D721Med (cell line): ENCODE measurements at places on chromosomes 3 and 15.

DNA sequence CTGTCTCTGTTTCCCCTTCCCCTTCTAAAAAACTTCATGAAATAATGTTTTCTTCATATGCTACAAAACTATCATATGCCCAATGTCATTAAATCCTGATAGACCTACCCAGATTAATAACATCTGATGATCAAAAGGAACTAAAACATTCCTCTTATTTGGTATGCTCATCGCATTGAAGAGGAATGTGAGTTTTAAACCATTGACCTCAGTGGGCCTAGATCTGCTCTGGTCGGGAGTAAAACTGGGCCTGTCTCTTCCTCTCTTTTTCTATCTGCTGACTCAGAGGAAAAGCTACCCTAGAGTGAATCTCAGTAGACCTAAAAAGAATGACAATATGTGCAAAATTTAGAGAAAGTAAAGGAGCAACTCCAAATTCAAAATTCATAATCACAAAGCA, 275.8 kb downstream of the SATB1 start:
- DNase-seq = no peak

GRCh38 chr3:194967151-194968117, 281.8 kb downstream of the FAM43A start:
- DNase-seq = no peak

GRCh38 chr3:22730701-22731100, 472.4 kb upstream of the UBE2E2 start:
- DNase-seq = no peak

DNA sequence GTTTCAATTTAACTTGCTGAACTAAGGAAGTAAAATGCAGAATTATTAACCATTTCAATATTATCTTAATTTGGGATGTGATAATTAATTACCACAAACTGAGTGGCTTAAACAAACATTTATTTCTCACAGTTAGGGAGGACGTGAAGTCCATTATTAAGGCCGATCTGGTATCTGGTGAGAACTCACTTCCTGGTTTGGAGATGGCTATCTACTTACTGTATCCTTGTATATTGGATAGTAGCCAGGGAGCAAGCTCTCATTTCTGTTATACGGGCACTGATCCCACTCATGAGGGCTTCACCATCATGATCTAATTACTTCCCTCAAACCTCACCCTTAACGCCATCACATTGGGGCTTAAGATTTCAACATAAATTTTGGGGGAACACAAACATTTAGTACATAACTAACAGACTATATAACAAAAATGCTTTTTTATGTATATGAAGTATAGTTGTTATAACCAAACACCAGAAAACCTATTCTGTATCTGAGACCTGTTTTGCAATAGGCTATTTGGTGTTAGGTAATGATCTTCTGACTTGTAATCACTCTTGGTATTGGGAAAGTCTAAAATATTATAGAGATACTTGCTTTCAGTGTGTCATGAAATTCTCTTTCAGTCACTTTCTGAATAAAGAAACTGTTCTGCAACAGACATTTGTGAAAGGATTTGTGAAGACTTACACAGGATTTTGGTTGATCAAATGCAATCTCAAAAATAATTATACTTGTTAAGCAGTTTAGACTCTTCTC, 4.7 kb upstream of the KPNA4 start:
- no peak for DNase-seq

DNA sequence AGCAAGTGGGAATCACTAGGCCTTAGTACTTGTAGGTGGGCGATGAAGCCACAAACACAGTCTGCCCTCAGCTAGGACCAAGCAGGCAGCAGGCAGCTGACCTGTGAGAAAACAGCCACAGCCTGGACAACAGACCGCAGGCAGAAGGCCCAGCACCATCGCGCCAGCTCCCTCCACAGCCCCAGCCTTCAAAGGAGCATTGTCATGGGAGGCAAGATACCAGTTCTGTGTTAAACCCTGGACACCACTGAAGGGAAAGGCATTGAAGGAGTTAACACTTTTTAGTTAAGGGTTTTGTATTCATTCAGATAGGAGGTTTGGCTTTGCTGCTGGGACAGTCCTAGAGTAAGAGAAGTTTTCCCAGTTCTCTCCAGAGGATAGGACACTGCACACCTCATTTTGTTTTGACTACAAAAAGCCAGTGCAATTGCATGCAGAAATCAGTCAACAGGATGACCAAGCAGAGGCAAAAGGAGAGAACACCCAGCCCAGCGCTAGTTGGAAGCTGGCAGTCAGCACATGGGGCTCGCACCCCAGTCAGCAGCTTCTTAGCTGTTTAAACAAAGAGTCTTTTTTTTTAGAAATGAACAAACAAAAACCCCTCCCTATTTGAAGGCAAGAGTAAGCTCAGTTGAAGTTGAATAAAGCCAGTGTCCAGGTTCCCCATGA, 286.1 kb upstream of the TPM1 start:
- no peak for DNase-seq

DNA sequence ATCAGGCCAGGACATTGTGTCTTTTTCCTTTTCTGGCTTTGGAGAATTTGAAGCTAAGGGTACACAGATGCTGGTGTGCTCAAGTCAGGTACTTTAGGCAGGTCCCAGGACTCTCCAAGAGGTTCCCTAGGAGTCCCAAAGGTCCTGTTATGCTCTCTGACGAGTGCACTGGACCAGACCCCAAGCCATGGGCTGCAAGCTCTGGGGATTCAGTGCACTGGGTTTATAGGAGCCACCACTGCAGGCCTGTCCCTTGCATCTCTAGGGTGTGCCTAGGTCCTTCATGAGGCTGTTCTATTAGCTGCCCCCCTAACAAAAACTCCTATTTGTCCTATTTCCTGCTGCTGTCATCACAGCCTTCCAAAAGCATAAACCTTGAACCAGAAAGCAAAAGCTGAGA, 31.9 kb upstream of the BFSP2 start:
- no peak for DNase-seq

DNA sequence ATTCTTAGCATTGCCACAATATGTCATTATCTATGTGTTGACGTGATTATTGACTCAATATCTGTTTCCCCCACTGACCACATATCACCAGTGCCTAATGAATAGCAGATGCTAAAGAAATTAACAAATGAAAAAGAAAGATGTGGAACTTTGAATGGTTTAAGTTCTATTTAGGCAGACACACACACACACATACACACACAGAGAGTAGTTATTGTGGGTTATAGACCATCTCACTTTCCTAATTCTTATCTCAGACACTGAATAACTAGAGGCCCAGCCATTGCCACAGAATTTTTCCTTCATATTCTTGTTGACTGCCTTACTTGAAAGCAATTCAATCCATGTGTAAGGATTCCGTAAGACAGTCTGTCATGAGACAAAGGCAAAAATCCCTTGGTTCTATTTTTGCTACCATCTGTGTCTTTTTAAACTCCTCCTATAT, 61.9 kb upstream of the PHLDB2 start:
- no peak for DNase-seq

GRCh38 chr15:75523011-75523410, 56.1 kb downstream of the PTPN9 start:
- DNase-seq = no peak

- no peak for DNase-seq
Observed at GRCh38 chr3:16824081-16824696, 60.6 kb upstream of the PLCL2 start.

DNA sequence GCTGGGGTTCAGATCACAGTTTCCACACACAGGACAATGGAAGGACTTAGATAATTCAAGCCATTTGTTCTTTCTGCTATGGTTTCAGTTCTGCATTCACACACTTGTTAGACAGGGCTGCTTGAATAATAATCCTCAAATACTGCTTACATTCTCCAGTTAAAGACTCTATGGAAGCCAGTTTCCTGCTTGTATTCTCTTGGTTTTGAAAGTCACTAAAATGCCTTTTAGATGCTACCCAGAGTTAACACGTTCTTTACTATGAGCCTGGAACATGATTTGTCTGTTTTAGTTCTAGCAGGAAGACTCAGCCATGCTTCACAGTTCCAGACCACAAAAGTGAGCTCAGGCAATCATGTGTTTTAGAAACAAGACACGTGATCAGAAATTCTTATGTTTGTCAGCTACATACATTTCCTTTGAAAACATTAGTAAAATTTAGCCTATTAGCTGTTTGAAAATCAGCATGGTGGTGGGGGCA, 152.4 kb downstream of the LEKR1 start:
- no peak for DNase-seq

DNA sequence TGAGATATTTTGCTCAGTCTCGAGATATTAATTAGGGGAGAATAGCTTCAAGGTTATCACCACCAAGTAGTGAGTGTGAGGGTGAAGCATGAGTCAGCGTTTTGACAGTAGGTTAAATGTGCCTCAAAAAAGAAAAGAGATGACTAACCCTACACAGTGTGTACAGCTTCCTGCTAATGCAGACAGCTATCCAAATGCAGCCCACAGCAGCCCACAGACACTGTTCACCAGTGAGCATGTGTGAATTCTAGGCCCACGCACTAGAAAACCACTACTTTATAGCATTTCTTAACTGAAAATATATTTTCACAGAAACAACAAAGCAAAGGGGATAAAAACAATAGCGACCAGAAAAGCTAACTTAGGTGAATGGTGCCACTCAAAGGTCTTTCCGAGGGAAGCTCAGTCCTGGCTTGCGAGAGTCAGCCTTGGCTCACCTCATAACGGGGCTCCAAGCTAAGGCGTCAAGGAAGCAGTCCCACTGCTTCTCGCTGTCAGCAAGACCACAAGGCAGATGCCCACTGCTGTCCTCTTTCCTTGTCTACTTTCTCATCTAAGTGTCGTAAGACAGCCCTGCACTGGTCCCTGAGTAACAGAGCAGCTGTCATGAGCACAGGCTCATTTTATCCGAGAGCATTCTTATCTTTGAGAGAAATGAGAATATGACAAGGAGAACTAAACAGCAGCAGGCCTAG, 47.6 kb downstream of the TXNRD3 start:
- no peak for DNase-seq

DNA sequence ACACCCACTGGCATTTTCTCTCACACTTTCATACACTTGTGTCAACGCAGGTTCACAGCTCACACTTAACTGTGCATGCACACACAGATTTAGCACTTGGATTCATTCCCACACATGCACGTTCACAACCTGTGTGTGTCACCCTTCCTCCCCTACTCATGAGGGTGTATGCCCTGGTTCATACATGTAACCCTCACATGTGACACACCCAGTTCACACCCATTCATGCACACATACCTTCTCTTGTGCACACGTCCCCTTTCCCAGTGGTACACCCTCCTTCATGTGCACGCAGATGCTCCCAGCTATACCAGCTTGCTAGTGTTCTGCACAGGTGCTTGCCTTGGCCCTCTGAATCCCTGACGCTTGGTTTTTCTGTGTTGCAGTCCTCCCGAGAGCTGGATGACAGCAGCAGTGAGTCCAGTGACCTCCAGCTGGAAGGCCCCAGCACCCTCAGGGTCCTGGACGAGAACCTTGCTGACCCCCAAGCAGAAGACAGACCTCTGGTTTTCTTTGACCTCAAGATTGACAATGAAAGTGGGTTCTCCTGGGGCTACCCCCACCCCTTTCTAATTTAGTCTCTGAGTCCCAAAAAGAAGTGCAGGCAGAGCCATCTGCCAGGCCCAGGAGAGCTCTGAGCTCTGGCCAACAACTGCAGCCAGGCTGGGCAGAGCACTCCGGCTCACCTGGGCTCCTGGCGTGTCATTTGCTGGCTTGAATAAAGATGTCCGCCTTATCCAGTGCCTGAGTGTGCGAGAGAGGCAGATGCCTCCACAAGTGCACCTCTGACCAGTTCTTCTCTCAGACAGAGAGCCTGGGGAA, 39.5 kb downstream of the GOLGA6A start:
- DNase-seq = peak; percentile 3

GRCh38 chr15:26759986-26760385, 12.9 kb downstream of the GABRB3 start:
- DNase-seq = no peak

- no peak for DNase-seq
Observed at GRCh38 chr3:65924762-65925161, 114.0 kb downstream of the MAGI1 start.

DNA sequence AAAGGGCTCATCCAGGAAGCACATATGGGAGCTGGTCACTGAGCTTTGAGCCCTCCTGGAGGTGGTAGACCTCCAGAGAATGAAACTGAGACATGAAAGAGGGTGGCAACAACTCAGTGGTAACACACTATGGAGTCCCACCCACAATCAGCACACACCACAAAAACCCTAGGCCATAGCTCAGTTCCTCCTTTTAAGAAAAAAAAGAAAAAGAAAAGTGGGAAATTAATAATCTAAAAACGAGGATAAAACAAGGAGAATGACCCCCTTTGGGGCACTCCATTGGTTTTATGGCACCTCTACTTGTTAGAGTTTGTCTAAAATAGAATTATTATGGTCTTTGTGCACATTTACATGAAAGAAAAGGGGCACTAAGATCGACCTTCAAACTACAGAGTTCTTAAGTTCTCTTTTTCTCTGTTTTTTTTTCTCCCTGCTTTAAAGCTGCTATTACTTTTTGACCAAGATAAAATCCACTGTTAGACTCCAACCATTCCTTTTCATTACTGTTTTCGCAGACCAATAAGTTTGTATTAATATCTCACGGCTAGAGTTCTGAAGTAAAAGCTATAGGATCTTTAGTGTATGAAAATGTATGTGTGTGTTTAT, 40.2 kb upstream of the ZBTB20 start:
- DNase-seq = no peak

DNA sequence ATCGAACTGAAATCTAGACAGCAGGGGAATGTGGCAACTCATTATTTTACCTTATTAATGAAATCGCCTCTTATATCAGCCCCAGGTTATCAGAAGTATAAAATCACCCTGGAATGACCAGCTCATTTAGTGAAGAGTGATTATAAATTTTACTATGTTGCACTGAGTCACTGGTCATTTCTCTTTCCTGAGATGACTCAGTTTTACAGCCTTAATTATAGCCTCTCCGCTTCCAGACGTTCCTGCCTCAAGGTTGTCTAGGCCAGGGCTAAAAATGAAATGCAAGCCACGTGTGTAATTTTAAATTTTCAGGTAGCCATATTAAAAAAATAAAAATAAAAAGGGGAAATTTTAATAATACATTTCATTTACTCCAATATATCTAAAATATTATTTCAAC, 33.3 kb downstream of the DET1 start:
- no peak for DNase-seq
